Prostate gland (tissue), 2 donors: ENCODE measurements at places on chromosomes 16 and 17.
A peak's percentile ranks its signal among the peaks of the same experiment; 100 is the strongest.

- H3K4me3 ChIP-seq, result no peak overlapping the region
- no peak overlapping the region for H3K27ac ChIP-seq
- H3K4me1 ChIP-seq, result no peaks in the 10 kb centered on the region
These were observed 185.1 kb downstream of the RPTOR start for GRCh38 chr17:80729761-80730160.

- H3K27me3 ChIP-seq, result peaks cover 27% of the 10 kb centered on the region
- H3K4me1 ChIP-seq, result peaks cover 4% of the 10 kb centered on the region
- DNase-seq, result no peak
- no peak overlapping the region for H3K4me3 ChIP-seq
- no peaks in the 10 kb centered on the region for H3K36me3 ChIP-seq
These were observed 796 bp downstream of the HOXB3 start for GRCh38 chr17:48589060-48589830.

DNA sequence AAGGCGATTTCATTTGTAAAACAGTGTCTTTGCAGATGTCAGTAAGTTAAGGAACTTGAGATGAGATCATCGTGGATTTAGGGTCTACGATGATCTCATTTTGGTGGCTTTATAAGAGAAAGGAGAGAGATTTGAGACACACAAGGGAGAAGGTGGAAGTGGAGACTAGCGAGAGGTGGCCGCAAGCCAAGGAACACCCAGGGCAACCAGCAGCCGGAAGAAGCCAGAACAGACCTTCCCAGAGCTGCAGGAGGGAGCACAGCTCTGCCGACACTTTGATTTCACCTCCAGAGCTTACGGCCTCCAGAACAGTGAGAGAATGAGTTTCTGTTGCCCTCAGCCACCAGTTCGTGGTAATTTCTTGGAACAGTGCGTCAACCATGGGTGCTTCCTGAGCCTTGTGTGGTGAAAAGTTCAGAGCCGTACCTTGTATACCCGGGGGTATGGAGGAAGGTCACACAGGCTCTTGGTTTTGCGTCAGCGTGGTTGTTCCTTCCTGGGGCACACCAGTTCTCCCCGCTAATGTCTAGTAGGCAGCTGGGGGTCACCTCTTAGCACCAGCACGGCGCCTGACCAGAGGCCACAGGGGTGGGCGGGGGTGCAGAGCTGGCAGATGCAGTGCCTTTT is 12.9 kb upstream of the SEC14L1 start:
- peak overlapping the region; percentile 7 for H3K27ac ChIP-seq
- DNase-seq, result peak; percentile 22
- peaks cover 9% of the 10 kb centered on the region for H3K4me1 ChIP-seq
- H3K4me3 ChIP-seq, result no peak overlapping the region
- no peaks in the 10 kb centered on the region for H3K27me3 ChIP-seq
- H3K36me3 ChIP-seq, result no peaks in the 10 kb centered on the region

- H3K4me1 ChIP-seq, result no peaks in the 10 kb centered on the region
- no peaks in the 10 kb centered on the region for H3K27me3 ChIP-seq
- no peak for DNase-seq
These were observed 35.3 kb downstream of the LDHD start for GRCh38 chr16:75081179-75081859.

- no peaks in the 10 kb centered on the region for H3K36me3 ChIP-seq
- H3K27me3 ChIP-seq, result no peaks in the 10 kb centered on the region
- H3K4me1 ChIP-seq, result no peaks in the 10 kb centered on the region
- DNase-seq, result no peak
- H3K27ac ChIP-seq, result no peak within 1 kb of the TSS
- no peak within 1 kb of the TSS for H3K4me3 ChIP-seq
These were observed at the start of gene KRT20 for GRCh38 chr17:40884708-40885512. KRT20 (minus strand) TSS chr17:40885242; CDS start chr17:40885185, 57 bp downstream.

DNA sequence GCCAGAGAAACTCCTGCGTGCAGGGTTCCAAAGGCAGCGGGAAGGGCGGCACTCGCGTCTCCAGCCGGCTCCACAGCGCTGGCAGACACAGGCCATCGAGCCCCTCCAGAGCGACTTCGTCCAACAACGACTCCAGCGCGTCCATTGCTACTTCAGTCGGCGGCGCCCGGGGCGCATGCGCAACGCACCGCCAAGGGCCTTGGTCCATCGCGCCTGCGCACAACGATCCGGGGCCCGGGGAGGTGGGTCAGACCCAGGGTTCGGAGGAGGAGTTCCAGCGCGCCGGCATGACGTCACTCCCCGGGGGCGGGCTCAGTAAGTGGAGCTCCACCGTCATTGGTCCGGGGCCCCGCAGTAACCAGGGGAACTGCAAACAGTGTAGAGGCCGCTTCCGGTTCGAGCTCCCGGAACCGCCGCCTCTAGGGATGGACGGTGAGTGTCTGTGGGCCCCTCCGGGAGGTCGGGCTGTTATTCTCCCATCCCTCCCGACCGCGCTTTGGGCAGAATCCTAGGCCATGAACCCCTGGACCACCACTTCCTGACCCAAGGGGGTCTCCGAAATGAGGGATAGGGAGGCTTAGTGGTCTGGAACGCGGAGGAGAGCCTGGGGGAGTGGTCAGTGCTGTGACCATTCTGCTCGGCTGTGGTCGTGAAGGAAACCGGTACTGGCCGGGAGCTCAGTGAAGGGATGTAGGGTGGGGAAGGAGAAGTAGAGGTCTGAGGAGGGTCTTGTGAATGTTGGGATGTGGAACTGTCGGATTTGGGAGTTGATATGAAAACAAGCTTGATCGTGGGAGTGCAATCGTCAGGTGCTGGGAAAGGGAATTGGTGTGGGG is at the start of the genes GTF3C1 and KATNIP:
Gene GTF3C1 (minus strand): TSS at position 168 of the 836 bp plus-strand sequence. CDS start 23 bp downstream, at position 145.
Gene KATNIP (plus strand): TSS at position 399 of the 836 bp plus-strand sequence. CDS start 27 bp downstream, at position 426.
- H3K27me3 ChIP-seq, result no peaks in the 10 kb centered on the region
- peaks cover 6% of the 10 kb centered on the region for H3K4me1 ChIP-seq

GRCh38 chr16:71540-72401 is 660 bp downstream of the RHBDF1 start:
- H3K4me1 ChIP-seq, result peaks cover 30% of the 10 kb centered on the region
- H3K36me3 ChIP-seq, result no peaks in the 10 kb centered on the region
- H3K27ac ChIP-seq, result peak overlapping the region; percentile 84
- peak; percentile 97 for DNase-seq

DNA sequence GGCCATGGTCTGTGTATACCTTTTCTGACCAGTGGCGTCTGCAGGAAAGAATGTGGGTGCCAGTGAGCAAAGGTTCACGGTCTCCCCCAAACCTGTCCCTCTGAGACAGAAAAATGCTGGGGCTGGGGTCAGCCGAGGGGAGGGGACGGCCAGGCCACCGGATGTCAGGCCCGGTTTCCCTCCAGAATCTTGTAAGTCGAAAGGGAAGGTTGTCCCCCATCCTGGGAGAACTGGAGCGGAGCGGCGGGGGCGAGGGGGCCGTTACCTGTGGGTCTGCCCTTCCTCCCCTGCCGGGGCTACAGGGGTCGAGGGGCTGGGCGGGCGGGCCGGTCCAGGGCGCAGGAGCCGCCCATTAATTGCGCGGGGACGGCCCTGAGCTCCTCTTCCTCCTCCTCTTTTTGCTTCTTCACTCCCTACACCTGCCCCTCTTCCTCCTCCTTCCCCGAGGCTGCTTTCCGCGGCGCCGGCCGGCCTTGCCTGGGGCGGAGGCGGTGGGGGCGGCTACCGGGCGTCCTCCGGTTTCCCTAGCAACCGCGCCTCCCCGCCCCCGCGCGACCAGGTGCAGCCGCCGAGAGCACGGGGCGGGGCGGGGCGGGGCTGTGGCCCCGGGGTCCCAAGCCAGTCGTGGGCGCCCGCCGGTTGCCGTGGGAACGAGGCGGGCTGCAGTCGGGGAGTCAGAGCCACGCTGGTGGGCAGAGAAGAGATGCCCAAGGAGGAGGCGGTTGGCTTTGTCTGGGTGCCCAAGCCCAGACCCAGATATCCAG is at the start of gene MARCHF10:
Gene MARCHF10 (minus strand): TSS at position 503 of the 764 bp plus-strand sequence. CDS start 6,579 bp downstream, outside the sequence.
- no peak within 1 kb of the TSS for H3K4me3 ChIP-seq
- no peaks in the 10 kb centered on the region for H3K4me1 ChIP-seq
- no peaks in the 10 kb centered on the region for H3K27me3 ChIP-seq

DNA sequence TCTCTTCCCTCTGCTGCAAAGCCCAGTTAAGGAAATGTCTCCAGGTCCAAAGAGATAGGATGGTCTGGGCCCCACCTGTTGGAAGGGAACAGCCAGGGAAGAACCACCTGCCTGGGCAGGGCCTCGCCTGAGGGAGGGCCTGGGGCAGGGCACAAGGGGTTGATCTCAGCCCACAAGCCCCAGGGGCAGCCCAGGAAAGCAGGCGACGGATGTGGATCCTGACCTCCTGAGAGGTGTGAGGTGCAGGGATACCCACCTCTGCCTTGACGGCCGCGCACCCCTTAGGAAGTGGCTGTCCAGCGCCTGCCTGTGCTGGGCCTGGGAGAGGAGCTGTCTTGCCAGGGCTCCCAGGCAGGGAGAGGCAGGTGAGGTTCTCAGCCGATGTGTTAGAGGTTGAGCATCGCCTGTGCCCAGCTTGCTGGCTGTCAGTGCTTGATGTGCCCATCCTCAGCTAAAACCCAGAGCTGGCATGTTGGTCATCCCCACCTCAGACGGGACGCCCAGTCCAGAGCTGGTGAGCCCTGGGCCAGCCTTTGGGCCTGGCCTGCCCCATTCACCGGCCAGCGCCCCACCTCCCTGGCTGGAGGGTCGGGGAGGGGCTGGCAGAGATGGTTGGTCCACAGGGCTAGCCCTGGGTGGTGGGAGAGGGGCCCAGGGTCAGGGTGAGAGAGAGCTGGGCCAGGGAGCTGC is 434 bp downstream of the CEMP1 start:
- H3K27ac ChIP-seq, result peak overlapping the region; percentile 97
- H3K36me3 ChIP-seq, result peaks cover 7% of the 10 kb centered on the region
- DNase-seq, result no peak
- H3K4me3 ChIP-seq, result no peak overlapping the region

- H3K4me3 ChIP-seq, result no peak overlapping the region
- H3K36me3 ChIP-seq, result no peaks in the 10 kb centered on the region
- no peak overlapping the region for H3K27ac ChIP-seq
- H3K4me1 ChIP-seq, result no peaks in the 10 kb centered on the region
These were observed 71.6 kb upstream of the CREBBP start for GRCh38 chr16:3951861-3952736.

- DNase-seq, result peak; percentile 61
- no peaks in the 10 kb centered on the region for H3K4me1 ChIP-seq
- H3K4me3 ChIP-seq, result no peak overlapping the region
These were observed 29.5 kb upstream of the ULK2 start for GRCh38 chr17:19897090-19897837.

DNA sequence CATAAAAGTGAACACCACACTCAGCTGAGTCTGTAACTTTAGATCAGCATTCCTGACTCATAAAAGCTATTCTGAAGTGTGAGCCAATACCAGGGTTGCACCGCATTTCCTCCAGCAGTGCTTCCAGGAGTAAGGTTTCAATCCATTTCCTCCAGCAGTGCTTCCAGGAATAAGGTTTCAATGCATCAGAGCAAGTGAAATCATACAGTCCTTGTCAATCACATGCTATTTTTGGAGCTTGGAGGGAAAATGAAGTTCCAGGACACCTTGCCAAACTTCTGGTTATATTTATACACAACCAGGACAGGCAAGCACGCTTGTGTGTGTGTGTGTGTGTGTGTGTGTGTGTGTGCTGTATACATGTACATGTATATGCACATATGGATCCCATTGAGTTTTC is 327.6 kb downstream of the GRIN2A start:
- no peak overlapping the region for H3K4me3 ChIP-seq
- no peaks in the 10 kb centered on the region for H3K4me1 ChIP-seq
- no peaks in the 10 kb centered on the region for H3K27me3 ChIP-seq
- H3K36me3 ChIP-seq, result no peaks in the 10 kb centered on the region
- no peak overlapping the region for H3K27ac ChIP-seq

- H3K4me1 ChIP-seq, result no peaks in the 10 kb centered on the region
- no peak overlapping the region for H3K4me3 ChIP-seq
- no peak overlapping the region for H3K27ac ChIP-seq
- H3K36me3 ChIP-seq, result peaks cover 9% of the 10 kb centered on the region
- DNase-seq, result no peak
These were observed 7.2 kb downstream of the ENO3 start for GRCh38 chr17:4958102-4958501.

DNA sequence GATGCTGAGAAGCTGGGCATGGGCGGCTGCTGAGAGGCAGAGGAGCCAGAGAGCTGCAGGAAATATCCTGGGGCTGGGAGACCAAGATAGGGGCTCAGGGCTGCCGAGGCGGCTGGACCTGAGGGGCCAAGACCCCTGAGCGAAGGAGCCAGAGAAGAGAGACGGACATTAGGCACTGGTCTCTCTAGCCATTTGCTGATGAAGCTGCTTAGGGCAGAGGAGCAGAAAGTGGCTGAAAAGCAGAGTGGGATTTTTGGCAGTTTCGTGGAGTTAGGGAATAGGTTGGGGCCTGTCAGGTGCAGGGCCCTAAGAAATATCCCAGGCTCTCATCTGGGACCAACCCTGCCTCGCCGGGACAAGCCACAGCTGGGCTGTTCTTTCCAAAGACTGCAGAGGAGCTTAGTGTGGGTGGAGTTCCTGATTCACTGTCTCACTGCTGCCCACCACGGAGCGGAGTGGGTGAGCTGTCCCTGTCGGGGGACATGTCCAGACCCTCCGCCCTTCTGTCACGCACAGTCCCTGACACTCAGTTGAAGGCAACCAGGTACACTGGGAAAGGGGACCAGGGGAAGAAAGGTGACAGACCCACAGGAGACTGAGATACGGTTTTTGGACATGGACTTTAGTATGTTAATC is 11.3 kb upstream of the DNASE1 start:
- no peaks in the 10 kb centered on the region for H3K27me3 ChIP-seq
- peak overlapping the region; percentile 80 for H3K27ac ChIP-seq
- H3K4me1 ChIP-seq, result peaks cover 27% of the 10 kb centered on the region

DNA sequence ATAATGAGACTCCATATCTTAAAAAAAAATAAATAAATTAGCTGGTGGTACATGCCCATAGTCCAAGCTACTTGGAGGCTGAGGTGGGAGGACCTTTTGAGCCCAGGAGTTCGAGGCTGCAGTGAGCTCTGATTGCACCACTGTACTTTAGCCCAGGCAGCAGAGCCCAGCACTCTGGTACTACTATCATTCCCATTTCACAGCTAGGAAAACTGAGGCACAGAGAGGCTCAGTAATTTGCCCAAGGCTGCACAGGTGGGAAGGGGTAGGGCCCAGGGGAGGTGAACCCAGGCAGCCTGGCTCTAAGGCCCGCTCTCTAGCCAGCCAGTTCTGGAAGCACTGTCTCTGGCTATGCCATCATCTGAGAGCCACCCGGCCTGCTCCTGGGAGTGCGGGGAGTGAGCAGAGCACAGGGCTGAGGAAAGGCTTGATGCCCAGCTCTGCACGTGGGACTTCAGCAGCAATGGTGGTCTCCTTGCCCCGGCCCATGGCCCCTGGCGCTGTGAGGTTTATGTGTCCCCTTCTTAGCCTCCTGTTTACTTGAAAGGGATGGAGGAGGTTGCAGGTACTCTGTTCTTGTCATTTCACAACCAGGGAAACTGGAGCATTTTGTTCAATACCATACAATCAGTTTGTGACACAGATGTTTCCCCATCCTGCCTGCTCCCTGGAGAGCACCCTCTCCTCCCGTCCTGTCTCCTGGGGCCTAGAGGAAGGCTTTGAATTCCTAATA is 222.3 kb downstream of the KATNIP start:
- no peaks in the 10 kb centered on the region for H3K4me1 ChIP-seq
- no peaks in the 10 kb centered on the region for H3K27me3 ChIP-seq
- no peak overlapping the region for H3K4me3 ChIP-seq

GRCh38 chr17:64679710-64680216 is 17.7 kb upstream of the SMURF2 start:
- H3K27me3 ChIP-seq, result no peaks in the 10 kb centered on the region
- no peaks in the 10 kb centered on the region for H3K4me1 ChIP-seq
- no peak overlapping the region for H3K27ac ChIP-seq
- H3K36me3 ChIP-seq, result no peaks in the 10 kb centered on the region

GRCh38 chr17:8896641-8897635 is 29.5 kb upstream of the PIK3R6 start:
- H3K27ac ChIP-seq, result no peak overlapping the region
- DNase-seq, result no peak
- no peaks in the 10 kb centered on the region for H3K4me1 ChIP-seq
- H3K36me3 ChIP-seq, result no peaks in the 10 kb centered on the region
- H3K27me3 ChIP-seq, result no peaks in the 10 kb centered on the region
